ENCODE measurements at places on chromosomes 7 and 10.

DNA sequence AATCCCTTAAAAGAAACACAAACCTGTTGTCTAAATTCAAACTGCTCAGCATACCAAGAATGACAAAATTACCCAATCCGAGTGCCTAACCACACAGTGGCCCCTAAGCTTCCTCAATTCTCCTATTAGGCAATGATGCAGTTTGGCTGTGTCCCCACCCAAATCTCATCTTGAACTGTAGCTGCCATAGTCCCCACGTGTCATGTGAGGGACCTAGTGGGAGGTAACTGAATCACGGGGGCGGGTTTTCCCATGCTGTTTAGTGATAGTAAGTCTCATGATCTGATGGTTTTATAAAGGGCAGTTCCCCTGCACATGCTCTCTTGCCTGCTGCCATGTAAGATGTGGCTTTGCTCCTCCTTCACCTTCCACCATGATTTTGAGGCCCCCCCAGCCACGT, 21.9 kb downstream of the PSAP start:
- DNase-seq = no peak

DNA sequence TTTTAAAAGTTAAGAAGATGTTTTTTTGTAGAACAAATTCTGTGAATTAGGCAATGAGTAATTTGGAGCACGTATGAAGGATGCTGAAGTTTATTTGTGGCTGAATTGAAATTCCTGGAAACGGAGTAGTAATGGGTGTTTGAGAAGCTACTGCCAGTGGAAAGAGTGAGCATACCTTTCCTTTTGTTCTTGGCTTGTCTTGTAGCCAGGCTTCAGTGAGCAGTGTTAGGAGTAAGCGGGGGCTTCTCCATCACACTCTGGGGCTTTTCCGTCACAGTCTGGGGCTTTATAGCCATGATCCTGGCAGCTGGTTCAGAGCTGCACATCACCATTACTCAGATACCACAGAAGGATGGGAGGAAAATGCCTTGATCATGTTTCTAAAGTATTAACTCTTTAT, 32.3 kb downstream of the GARS1 start:
- no peak for DNase-seq

- no peak for DNase-seq
Measured at GRCh38 chr10:124414076-124414475, 4.6 kb downstream of the OAT start.

GRCh38 chr10:111429288-111430028, 352.6 kb downstream of the ADRA2A start:
- DNase-seq = peak; percentile 2

DNA sequence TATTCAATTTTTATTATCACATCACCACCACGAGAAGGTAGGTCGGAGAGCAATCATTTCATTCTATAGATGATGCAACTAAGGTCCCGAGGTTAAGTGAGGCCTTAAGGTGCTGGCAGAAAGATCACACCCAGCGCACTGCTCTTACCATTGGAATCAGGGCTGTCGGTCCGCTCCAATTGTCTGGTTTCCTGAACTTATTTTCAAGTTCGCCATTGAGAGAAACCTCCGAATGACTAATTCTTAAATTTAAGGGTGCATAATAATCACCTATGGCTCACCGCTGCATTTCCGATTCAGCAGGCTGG, 625 bp upstream of the GSTO2 start:
- no peak for DNase-seq

GRCh38 chr7:100562195-100563099, 11.3 kb downstream of the SAP25 start:
- no peak for DNase-seq

GRCh38 chr10:70664702-70665195, 7.6 kb upstream of the ADAMTS14 start:
- DNase-seq = no peak

DNA sequence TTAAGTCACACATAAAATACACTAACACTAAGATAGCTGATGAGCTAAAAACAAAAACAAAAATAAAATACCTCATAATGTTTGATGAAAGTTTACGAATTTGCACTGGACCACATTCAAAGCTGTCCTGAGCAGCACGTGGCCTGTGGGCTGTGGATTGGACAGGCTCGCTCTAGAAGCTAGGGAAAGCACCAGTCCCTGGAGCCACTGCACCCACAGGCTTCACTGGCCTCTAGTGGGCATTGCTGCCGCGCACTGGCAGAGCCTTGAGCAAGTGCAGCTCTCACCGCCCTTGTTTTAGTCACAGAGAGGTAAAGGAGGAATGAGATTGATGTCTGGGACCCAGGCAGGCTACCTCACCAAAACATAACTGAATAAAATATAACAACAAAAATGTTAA, 67.6 kb downstream of the PAX2 start:
- DNase-seq = no peak

DNA sequence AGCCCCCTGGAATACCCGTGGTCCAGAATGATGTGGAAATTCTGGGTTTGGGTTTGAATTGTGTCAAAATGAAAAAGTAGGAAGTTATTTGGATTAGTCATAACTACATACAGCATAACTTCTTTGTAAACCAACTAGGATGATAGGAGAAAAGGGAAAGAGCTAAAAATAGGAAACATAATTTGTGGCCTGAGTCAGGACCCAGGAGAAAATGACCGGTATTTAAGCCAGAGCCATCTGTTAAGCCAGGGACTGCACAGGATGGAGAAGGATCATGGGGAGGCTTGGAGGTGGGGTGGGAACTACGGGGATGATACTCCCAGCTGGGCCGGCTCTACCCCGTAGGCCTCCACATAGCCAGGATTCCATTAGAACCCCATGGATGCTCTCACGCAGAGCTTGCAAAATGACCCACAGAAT, 98.6 kb downstream of the MYOF start:
- DNase-seq = no peak

DNA sequence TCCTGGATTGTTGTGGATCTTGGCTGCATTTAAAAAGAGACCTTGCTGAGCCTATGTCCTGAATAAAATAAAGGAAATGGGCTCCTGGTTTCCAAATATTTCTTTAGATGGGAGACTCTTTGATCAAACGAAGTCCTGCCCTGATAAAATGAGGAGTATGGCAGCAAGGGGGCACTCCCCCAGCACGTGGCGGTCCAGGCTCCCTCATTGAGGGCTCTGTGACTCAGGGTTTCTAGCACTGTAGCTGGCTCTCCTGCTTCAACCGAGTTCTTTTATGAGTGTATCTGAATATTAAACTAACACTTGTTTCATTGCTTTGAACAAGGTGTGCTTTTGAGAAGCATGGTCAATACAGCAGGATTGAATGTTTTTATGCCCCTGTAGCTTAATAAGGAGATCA, 114.2 kb downstream of the AVL9 start:
- no peak for DNase-seq

DNA sequence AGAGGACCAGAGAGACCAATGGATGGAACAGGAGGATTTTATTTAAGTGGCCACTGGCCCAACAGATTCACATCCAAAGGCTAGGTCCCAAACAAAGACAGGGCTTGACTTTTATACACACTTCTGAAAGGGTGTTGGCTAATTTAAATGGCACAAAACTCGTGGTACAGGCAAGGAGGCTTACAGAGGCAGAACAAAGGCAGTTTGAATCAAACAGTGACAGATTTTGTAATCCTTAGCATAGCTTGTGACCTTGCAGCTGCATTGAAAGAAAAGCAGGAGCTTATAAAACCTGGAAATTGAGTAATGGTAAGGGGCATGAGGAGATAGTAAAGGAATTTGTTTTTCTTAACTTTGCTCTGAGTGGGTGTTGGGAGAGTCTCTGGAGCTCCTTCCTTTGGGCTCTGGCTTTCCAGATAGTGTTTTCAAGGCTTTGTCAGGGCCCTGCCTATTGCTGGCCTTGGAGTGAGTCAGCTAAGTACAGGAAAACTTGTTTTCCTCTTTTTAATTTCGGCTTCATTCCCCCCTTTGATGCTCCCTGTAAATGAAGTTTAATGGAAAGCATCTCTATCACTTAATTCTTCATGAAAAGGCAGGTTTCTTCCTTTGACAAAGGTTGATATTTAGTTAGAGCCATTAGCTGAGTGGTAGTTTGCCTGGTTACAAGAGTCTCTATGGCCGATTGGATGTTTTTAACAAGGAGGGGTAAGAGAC, 96.9 kb downstream of the TRIM24 start:
- no peak for DNase-seq

- DNase-seq = no peak
Measured at GRCh38 chr7:156363751-156364150, 276.8 kb upstream of the RNF32 start.

DNA sequence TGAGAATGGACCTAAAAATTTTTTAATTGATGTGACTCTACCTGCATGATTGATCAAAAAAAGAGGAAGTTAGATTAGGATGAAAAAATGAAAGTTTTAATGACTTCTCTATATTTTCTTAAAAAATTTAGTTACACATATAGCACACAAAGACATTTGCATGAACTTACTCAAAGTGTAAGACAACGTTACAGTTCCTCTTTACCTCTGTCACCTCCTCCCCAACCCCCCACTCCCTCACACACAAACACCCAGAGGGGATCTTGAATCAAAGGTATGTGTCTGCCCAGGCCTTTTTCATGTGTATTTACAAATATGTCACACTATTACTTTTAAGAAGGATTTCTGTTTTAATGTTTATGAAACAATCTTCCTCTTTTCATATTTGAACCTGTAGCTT, 20.6 kb upstream of the CDCA7L start:
- no peak for DNase-seq

DNA sequence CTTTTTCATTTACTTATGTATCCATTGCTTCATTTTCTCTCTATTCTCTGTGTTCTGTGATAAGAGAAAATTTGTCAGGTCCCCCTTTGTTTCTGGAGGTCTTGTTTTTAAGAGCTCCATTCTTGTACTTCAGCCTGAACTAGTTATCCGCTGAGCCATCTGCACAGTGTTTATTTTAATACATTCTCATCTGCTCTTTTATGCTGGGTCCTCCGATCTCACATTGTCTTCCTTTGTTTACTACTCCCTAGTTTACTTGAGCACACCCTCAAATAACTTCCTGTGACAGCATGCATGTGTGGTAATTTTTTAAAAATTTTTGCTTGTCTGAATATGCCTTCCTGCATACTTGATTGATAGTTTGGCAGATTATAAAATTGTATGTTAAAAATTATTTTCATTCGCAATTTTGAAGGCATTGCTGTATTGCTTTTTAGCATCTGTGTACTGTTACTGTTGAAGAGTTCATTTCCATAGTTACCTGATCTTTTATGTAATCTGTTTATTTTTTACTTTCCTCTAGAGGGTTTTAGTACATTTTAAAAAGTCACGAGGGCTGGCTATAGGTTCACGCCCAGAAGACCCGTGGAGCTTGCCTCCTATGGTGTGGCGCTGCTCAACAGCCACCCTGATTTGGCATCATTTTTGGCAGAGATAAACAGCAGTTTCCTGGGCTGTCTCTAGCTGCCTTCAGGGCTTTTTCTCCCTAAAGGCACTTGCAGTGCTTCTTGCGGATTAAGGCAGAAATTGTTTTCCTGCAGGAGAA, 31.9 kb downstream of the RSBN1L start:
- no peak for DNase-seq

DNA sequence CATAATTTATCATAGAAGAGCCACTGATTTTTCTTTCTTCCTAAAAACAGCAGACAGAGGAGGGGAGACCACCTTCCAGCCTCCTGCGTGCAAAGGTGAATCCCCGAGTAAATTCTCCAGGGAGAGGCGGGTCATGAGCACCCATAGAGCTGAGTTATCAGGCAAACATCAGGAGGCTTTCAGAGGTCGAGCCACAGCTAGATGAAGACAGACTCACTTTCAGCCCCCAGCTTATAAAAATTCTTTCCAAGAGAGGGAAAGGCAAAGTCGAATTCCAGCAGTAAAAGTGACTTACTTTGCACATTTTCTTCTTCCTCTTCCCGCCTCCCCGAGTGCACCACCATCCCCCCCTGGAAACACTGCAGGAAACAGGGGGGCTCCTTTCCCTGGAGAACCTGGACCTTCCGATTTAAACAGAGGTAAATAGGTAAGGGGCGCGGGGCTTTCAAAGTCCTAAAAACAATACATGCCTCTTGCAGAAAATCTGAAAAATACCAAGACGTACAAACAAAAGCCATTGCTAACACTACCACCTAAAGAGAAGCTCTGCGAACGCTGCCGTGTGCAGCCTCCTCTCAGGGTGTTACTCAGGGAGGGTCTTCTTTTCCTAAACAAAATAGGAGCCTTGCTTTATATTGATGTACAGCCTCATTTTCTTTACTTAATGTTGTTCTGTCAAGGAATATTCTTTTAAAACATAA, 163.8 kb downstream of the SVIL start:
- no peak for DNase-seq

DNA sequence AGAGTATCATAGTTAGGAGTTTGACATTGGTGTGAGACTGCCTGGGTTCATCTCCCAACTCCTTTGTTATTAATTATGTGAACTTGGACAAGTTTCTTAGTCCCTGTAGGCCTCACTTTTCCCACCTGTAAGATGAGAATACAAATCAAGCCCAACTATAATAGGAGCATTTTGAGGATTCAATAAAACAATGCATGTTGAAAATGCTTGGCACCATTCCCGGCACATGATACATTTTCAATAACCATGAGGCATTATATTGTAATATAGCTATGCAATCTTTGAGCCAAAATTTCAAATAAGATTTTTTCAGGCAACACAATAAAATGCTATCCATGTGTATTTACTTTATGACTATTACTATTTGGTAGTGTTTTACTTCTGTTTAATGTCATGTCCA, 229.0 kb upstream of the SP4 start:
- DNase-seq = no peak

- no peak for DNase-seq
Measured at GRCh38 chr10:90577569-90577968, 280.3 kb downstream of the HTR7 start.

DNA sequence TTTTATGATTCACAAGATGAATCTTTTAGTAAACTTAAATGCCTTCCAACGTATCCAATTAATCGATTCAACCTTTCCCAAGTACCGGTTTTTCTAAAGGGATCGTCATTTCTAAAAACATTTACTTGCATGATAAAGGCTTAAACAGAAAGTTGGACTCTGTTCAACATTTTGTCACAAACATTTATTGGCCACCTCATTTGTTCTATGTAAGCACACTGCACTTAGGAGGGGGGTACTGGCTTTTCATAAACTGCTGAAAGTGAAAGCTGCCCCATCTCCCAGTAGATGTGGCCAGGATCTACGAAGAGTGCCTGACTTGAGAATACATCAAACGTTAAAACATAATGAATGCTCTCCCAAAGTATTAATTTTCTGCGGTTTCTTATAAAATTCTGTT, 37.3 kb upstream of the LAMB4 start:
- no peak for DNase-seq

Measured in Jurkat, Clone E6-1 (cell line).